ENCODE measurements at places on chromosomes 7 and 10.
A peak's percentile ranks its signal among the peaks of the same experiment; 100 is the strongest.

DNA sequence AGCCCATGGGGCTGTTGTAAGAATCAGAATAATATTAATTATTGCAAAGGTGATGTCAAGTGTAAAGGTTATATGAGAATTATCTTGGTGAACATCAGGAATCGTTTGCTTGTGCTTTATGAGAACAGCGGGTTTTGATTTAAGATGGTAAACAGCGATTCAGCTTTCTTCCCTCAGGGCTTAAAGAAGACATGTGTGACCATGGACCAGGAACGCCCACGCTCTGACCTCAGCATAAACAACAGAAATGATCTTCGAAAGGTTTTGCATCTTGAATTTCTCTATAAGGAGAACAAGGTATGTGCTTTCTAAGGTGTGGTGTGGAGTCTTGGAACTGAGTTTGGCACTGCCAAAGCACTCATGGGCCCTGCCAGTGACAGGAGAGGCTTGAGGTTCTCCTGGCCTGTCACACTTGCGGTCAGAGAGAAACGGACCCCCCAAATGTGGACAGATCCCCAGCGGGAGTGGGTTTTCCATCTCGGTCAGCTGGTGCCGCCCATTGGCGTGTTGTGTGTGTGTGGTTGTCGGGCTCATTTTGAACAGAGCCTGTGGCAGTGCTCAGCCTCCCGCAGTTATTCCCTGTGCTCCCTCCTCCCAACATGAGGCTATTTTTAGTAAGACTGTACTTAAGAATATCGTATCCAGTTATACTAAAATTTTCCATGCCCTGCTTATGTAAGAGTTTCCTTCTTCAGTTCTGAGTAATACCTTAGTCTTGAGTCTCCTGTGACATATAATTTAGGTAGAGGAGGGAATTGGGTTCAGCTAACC lies 7.2 kb downstream of the MINDY4 start:
- no peak for DNase-seq

- peak; percentile 76 for DNase-seq
Measured at GRCh38 chr10:119395280-119396007, 147.1 kb downstream of the RGS10 start.

DNA sequence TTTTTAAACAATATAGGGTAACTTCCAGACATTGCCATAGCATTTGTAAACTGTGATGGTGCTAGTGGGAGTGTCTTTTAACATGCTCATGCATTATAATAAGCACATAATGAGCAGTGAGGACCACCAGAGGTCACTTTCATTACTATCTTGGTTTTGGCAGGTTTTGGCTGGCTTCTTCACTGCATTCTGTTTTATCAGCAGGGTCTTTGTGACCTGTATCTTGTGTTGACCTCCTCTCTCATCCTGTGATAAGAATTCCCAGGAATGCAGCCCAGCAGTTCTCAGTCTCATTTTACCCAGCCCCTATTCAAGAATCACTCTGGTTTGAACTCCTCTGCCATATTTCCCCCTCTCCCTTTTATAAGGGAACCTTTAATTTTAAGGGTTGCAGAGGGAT lies 91.3 kb downstream of the ZNF467 start:
- DNase-seq = no peak

DNA sequence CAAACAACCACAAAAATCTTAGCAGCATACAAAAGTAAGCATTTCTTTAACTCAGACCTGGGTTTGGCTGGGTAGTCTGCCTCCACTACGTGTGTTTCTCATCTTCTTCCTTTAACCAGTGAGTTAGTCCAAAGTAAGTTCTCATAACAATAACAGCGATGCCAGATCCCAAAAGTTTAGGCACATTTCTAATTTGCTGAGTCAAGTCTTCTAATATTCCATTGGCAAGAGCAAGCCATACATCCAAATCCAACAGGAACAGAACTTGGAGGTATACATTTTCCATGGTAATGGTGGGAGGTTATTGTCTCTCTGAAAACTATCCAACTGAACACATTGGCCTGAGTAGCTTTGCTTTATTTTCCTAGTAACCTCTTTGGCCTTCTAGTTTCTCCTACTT lies 115.7 kb upstream of the CNTNAP2 start:
- DNase-seq = no peak

DNA sequence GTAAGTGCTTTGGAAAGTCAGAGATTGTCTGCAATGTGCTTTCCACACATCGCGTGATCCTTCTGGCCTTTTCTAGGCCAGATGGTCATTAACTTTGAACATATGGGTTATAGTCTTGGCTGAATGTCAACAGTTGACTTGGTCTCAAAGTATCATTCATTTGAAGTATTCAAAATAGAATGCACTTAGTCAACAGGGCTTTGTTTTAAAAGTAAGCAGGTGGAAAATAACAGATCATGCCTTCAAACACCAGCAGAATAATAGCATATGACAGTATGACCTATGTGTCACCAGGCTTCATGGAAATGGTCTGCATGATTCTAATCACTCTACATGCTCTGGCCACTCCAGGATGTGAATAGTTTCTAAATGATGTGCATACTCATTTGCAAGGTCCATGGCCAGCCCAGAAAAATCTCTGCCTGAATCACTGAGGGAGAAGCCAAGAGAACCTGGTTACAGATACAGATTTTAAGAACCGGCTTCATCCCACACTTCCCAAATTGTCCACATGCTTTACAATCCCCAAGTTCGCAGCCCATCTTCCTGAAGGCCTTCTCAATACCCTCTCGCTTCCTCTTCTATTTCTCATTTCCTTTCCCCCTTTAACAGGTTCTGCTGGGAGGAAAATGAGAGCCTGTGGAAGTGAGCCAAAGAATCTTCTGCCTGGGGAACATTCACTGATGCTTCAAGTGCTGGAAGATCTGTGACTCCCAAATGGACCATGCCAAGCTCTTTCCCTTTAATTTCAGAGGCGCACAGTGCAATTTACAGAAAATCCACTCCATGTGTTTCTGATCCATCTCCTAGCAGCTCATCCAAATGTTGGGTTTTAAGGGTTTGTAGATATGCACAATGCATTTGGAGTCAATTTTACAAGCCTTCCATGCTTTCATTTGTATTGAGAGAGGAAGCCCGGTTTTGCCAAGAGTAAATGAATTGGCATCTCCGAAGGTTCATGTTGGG lies 122.8 kb upstream of the GDF10 start:
- DNase-seq = no peak

GRCh38 chr7:83271212-83272099 lies 108.8 kb upstream of the PCLO start:
- DNase-seq = peak; percentile 32

DNA sequence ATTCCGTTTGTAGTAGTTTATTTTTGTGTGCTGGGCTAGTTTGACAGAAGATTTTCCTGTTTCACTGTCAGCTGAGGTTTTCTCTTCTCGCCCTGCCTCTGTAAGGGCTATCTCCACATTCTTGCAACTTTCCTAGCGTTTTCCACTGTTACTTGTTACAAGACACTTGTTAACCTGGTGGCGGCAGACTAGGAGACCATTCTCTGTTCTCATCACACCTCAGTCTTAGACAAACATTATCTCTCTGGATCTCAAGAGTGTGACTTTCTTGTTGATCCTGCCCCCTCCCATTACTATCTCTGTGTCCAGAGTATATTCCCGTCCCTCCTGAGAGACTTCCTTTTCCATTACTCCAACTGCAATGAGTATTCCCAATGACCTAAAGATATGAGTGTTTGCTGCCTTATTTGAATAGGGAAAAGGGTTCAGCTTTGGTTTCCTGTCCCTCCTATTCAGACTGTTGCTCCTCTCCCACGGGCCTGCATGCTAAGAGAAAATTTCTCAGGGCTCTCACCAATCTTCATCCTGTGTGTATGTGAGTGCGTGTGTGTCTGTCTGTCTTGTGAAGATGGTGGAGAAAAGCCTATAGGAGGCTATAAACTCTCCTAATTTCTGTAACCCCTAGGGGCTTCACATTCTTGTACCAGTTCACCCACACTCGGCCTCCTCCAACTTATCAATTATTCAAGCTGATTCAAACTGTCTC lies 722.4 kb upstream of the POT1 start:
- DNase-seq = no peak

All from hematopoietic multipotent progenitor cell treated with erythropoietin and hydrocortisone succinate and interleukin-3 and kit ligand, for 4 days (in vitro differentiated cells).